ENCODE measurements at places on chromosomes 12 and 14.

DNA sequence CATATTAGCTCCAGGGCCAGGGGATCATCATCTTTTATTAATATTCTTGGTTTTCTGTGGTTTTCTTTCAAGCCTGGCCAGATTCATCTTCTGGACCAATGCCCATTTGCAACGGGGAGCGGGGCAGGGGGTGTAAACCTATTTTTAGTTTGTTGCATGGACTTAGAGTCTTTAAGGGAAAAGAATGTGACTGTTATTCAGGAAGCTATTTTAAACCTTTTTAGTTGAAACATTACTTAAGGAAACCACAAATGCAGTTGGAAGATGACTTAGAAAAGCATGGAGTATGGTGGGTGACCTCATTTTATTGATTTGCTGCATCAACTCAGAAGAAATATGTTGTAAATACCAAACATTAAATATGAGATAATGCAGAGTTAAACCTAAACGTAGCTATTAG is 368.4 kb upstream of the E2F7 start:
- DNase-seq, result no peak

DNA sequence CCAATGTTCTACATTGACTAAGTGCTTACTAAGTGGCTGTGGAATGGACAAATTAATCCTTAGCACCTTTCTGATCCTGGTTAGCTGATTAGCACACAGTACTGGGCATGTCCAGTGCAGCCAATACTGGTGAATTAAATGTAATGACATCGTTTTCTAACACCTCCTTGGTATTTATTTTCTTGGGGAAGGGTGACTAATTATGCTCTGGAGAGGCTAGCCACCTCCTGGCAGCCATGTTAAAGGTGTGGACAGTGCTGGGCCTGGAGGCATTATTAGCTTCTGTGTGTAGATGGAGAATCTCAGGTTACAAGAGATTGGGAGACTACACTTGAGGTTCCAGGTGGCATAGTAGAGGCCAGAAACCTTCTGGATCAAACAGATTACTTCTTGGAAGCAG is 230.9 kb upstream of the DDHD1 start:
- DNase-seq, result no peak

GRCh38 chr12:118391424-118391823 is 15.1 kb downstream of the SUDS3 start:
- DNase-seq, result no peak

- no peak for DNase-seq
Measured at GRCh38 chr12:2876431-2877046, 435 bp downstream of the FOXM1 start.

- no peak for DNase-seq
Measured at GRCh38 chr14:46885566-46885965, 234.0 kb upstream of the RPL10L start.

- DNase-seq, result no peak
Measured at GRCh38 chr12:112381406-112381882, 787 bp downstream of the HECTD4 start.

DNA sequence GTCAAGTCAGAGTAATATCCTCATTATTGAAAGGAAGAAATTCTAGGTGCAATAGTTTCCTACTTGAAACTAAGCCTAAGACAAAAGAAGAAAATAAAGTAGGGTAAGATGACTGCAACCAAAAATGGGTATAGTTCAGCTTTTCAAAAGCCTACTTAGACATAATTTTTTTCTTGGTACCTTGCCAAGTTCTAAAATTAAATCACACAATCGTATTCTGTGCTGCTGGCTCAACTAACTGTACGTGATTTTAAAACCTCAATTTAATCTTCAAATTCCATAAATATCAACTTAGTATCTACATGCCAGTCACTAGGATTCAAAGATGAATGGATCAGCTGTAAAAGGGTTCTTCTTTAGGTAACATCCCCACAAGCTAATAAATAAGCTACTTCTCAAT is 56.9 kb downstream of the SCAF11 start:
- no peak for DNase-seq

- DNase-seq, result no peak
Measured at GRCh38 chr14:65258391-65258790, 154.1 kb upstream of the FUT8 start.

DNA sequence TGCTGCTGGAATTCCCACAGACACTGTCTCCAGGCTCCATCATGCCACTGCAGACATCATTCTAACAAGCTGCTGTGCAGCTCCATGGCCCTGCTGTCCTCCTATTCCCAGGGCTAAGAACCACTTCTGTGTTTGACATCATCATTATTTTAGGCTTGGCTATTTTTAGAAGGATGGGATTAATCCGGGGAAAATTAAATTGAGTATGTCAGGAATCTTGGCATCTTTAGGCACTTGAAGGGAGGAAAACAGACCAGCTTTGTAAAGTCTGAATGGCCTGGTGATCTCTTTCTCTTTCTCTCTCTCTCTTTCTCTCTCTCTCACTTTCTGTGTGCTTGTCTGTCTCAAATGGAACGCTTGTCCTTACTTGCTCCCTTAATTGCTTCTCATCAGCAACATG is 568.3 kb upstream of the FLRT2 start:
- no peak for DNase-seq

DNA sequence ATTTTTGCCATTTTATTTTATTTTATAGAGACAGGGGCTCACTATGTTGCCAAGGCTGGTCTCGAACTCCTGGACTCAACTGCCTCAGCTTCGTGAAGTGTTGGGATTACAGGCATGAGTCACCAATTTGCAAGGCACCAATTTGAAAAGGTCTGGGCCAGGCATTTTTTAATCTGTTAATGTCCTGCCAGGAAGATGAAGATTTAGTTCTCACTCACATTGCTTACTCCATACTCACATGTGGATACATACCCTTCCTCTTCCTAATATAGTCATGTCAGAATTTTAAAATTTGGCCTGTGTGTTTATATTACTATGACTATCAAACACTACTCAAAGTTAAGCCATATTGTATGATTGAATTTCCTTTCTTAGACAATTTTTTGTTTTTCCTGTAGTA is 15.3 kb upstream of the EML1 start:
- DNase-seq, result no peak

- DNase-seq, result no peak
Measured at GRCh38 chr12:55188974-55189556, 31.8 kb upstream of the OR10A7 start.

DNA sequence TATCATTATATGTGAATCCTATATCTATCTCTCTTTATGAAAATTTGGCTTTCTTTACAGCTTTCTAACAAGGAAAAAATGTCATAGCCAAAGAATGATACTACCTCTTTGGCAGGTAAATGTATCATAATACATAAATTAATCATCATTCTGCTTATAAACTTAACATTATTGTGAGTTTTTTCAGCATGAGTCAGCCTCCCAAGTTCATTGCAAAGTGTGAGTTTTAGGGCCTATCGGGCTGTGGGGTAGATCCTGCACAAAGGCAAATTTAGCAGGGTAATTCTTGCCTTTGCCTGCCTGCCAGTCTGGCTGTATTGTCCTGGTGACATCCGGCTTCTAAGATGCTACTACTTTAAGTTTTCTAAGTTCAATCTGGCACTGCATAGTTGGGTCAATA is 412.6 kb downstream of the MDGA2 start:
- DNase-seq, result no peak

DNA sequence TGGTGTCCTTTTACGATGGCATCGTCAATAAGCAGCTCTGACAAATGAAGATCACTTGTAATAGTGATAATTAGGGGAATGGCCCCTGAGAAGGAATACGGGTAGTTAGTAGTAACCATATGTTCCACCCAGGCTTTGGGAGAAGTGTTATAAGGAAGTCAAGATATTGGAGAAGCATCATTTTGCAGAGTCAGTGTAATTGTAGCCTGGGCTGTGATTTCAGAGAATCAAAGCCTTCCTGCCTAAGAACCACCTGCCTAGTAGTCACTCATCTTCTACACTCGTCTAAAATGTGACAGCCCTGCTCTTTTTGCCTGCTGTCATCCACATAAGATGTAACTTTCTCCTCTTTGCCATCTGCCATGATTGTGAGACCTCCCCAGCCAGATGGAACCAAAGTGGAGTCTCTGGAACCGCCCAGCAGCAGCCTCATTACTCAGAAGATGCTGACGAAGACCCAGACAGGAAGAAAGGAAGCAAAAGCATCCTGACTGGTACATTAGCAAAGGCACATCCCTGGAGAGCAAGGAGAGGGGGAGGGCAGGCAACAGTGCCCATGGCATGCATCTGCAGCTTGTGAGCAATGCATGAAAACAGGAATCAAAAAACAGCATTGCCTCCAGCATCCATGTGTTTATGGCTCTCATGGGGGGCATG is 12.6 kb upstream of the EDDM3A start:
- no peak for DNase-seq
